NCI-H774 (cell line): ENCODE measurements at places on chromosomes 7 and 10.

DNA sequence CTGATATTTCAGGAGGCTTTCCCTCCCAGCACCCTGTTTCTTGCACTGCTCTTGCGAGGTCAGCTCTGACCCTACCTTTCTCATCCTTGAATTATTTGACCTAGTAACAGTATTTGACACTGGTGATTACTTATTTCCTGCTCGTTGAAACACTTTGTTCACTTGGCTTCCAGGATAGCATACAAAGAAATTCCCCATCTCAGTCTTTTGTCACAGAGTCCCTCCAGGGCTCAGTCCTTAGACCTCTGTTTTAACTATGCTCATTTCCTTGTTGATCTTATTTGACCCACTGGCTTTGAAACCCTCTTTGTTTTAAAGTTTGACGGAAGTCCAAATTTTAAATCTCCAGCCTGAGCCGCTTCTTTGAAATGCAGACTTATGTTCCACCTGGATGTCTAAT is 29.9 kb downstream of the BMPR1A start:
- no peak for DNase-seq

DNA sequence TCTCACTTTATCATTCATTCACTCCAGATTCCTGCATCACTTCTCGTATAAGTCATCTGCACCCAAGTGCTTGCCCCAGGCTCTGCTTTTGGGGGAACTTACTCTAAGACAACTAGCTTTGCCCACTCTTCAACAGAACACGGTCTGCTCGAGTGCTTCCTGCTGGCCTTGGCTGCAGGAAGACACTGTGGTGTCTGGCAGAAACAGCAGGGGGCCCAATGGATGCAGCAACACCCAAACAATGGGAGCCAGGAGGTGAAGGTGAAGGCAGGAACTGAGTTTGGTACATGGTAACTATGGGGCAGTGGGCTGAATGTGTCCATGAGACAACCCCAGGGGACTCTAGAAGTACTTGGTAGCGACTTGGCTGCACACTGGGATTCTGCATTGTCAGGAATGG is 344.0 kb downstream of the REEP3 start:
- DNase-seq, result no peak

DNA sequence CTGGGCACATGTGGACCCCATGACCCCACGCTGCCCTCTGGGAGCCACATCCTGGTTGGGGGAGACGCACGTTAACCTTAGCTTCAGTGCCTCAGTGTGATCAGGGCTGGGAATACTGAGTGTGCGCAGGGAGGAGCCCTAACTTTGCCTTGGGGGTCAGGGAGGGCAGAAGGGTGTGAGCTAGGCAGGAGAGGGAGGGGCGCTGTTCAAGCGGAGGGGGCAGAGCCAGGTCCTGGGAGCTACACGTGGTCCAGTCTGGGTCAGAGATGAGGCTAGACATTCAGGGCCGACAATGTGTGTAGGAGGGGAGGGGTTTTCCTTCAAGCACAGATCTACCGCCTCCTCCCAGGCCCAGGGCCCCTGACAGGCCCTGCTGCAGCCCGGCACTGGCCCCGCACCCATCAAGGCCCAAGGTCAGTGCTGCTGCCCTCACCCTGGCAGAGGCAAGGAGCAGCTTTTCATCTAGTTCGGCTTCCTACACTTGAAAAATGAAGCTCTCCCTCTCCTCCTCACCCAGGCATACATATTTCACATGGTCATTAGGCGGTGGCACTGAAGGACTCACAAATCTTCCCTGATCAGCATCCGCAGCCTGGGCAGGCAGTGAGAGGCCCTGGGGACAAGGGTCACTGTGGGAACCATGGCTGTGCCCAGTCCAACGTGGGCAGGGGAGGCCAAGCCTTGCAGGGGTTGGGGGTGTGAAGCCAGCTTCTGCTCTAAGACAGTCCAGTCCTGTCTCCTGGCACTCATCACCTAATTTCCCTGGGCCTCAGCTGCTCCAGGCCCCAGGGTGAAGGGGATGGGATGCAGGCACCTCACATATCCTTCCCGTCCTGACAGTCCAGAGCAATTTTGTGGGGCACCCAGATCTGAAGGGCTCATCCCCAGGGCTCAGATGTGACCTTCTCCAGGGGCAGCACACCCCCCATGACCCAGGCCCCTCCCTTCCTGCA is 47.3 kb downstream of the C10orf105 start:
- DNase-seq, result no peak

DNA sequence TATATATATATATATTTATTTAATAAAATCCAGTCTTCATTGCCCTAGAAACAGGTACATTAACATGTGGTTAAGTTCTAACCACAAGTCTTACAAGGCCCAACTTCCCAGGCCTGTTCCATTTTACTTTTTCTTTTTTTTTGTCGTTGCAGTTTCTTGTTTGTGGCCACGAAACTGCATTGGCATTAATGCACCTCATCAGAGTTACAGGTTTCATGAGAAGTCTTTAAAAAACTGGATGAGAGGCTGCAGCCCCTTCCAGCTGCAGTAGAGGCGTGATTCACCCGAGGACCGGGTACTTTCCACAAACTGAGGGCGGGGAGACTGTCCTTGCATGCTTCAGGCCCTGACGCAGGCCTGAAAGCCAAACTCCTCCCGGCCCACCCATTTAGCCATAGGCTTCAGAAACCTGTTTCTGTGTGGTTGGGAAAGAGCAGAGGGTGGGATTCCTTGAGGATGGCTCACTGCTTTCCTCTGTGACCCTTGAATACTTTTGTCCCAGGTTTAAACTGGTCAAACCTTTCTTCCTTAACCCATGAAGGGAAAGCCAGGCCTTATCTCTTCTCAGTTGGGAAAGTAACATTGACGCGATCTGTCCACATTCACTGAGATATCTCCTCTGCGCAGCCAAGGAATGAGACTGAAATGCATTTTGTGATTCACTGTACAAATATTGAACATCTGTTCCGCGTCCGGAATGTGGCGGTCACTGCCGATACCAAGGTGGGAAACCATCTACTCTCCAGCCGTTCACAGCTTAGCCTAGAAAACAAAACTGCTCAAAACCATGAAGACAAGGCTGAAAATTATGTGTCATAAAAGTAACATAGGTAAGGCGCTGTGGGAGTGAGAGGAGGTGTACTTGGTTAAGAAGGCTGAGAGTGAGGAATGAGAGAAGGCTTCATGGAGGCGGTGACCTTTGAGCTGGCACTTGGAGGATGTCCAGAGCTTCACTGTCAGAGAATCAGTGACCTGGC is 311.7 kb downstream of the GATA3 start:
- DNase-seq, result no peak

DNA sequence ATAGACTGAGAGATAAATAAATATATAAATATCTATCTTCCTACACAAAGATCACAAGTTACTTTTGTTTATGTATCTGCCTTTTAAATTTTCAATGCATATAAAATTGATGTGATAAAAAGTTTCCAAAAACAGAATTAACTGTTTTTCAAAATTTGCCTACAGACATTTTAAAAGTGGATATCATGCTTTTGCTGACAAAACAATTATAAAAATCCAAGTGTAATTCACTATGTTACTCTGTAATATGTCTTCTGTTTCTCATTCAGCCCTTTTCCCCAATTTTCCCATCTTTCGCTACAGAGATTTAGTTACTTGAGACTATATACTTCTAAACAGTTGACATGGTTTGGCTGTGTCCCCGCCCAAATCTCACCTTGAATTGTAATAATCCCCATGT is 37.7 kb downstream of the SLC25A13 start:
- no peak for DNase-seq

GRCh38 chr10:87691506-87692070 is 31.9 kb downstream of the PAPSS2 start:
- DNase-seq, result no peak

DNA sequence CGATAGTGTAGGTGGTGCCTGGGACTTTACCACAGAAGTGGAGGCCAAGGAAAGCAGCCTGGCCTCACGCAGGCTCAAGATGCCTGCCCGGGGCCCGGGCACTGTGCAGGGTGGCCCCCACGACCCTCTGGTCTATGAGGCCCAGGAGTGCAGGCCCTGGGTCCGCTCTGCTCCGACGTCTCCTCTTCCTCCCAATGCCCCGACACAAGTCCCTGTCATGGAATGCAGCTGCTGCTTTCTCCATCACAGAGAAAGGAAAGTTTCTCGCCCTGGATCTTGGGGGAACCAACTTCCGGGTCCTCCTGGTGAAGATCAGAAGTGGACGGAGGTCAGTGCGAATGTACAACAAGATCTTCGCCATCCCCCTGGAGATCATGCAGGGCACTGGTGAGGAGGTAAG is 28.3 kb upstream of the HK1 start:
- no peak for DNase-seq

DNA sequence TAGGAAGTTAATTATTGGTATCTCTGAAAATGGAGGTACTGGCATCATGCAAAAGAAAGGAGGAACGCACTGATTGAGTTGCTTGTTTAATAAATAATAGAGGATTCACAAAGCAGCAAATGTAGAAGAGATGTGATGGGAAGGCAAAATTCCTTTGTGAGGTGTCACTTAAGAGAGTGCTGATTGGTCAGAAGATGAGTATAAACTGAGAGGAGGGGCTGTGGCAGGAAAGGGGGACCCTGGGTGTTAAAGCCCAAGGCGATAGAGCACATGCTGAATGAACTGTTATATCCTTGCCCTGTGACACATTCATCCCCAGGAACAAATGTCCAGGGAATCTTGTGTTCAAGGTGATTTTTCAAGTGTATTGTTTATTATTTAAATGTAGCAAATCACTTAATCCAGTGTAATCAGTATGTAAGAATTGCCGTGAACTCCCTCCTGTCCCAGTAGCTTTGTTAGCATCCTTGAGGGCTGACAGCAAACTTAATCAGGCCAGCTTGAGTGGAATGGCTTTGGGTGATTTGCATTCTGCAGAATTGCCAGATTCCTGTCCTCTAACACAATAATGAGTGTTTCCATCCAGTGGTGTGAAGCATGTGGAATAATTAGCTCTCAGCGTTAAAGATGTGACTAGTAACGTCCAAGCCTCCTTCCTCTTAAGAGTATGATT is 111.9 kb downstream of the CHN2 start:
- DNase-seq, result no peak

DNA sequence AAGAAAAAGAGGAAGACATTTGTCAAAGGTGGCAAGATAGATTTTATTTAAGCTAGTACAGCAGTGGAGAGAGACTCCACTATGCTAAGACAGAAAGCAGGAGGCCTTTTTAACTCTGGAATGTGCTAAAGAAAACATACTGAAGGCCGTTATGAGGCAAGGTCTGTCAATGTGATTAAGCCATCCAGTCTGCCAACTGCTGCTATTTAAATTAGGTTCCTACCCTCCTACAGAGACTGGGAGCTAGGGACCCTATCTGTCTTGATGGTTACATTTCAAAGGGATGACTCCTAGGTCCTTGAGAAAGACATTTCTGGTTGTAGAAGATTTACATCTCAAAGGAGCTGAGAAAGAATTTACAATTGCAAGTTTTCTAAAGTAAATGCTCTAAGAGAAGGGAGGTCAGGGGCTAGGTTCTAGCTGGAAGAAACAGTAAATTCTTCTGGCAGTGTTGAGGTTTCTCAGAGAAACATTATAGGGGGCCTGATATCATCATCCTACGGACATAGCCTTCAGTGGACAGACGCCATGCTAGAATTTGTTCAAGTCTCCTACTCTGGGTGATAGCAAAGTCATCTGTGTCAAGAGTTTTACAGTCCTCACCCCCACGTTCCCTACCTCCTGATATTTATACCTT is 211.6 kb downstream of the PHF14 start:
- no peak for DNase-seq

DNA sequence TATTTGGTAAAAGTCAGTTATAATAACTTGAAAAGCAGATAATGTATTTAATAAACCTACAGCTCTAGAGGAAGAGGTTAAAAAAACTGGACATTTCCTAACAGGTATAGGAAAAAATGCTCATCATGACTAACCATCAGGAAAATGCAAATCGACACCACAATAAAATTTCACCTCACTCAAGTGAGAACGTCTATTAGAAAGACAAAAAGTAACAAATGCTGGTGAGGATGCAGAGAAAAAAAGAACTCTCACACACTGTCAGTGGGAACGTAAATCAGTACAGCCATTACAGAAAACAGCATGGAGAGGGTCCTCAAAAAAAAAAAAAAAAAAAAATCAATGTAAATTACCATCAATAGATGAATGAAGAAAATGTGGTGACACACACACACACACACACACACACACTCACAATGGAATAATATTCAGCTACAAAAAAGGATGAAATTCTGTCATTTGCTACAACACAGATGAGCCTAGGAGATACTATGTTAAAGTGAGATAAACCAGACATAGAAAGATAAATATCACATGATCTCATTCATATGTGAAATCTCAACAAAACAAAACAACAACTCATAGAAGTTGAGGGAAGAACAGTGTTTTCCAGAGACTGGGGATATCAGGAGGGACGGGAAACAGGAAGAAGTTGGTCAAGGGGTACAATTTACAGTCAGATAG is 20.1 kb downstream of the EPC1 start:
- DNase-seq, result no peak

DNA sequence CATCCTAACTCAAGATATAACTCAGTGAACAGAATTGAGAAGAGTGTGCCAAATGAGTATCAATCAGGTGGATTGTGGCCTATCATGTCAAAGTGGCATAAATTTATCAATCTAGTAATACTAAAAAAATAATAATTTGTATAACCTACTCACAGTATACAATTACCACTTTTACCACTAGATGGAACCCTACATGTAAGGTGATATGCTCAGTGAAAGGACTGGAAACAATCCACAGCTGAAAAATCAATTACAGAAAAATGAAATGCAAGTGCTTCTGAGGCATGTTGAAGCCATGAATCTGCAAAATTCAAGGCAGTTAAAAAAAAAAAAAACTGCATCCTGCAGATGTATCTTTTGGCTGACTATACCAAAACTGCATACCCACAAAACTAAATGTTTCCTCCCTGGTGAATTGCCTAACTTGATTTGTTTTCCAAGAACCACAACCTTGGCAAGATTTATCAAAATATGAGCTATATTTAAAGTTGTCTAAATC is 13.9 kb downstream of the ARHGAP19 start:
- peak; percentile 36 for DNase-seq

- no peak for DNase-seq
Measured at GRCh38 chr10:15200626-15201025, 32.1 kb upstream of the NMT2 start.

DNA sequence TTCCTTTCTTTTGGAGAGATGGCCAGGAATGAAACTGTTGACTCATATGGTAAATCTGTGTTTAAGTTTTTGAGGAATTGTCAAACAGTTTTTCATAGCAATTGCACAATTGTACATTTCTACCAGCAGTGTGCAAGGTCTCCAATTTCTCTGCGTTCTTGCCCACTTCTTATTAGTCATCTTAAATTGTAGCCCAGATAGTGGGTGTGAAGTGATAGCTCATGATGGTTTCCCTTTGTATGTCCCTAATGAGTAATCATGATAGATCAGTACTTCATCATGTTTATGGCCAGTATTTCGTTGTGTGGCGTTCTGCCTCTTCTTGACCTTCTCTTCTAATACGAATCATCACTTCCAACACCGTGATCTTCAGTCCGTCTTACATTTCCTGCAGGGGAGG is 136.3 kb downstream of the DOCK1 start:
- DNase-seq, result no peak

- no peak for DNase-seq
Measured at GRCh38 chr10:131198843-131199242, 112.7 kb downstream of the TCERG1L start.
